ENCODE measurements at places on chromosomes 5 and 9.

GRCh38 chr9:87223392-87224246 is 274.0 kb upstream of the DAPK1 start:
- DNase-seq, result no peak

GRCh38 chr5:122402955-122403685 is 91.1 kb downstream of the SNCAIP start:
- DNase-seq, result no peak

GRCh38 chr5:71834601-71835000 is 115.5 kb downstream of the CARTPT start:
- DNase-seq, result no peak

GRCh38 chr9:131395157-131396098 is 1.5 kb downstream of the PRRC2B start:
- no peak for DNase-seq

GRCh38 chr5:136242611-136243010 is 49.6 kb upstream of the SMIM32 start:
- DNase-seq, result no peak

GRCh38 chr9:1173211-1173610 is 123.1 kb downstream of the DMRT2 start:
- DNase-seq, result no peak

DNA sequence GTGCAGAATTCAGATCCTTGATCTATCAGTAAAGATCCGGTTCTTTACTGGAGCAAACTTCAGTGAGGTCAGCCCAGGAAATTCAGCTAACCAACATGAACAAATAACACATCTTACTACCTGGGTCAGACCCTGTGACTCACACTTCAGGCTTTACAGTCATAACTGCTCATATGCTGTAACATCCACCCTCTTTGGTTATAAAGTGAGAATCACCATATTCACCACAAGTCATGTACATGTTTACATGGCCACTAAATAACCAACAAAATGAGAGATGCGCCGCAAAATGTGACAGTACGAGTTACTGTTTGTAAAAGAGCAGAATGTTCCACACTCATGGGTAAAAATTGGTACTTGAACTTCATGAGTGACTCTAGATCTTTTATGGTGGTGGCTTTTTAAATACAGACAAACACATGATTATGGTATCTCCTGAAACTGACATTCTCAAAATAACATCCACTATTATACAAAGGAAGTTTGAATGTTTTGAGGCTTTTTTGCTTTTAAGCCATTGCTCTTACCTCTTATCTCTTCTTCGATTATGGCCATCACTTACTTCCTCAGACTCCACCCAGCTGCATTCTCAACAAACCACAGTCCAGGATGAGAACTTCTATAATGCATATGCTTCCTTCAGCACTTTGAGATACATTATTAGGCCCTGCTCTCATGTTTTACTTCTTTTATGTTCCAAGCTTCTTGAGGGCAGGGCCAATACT is 516.6 kb downstream of the RAB3C start:
- DNase-seq, result no peak

DNA sequence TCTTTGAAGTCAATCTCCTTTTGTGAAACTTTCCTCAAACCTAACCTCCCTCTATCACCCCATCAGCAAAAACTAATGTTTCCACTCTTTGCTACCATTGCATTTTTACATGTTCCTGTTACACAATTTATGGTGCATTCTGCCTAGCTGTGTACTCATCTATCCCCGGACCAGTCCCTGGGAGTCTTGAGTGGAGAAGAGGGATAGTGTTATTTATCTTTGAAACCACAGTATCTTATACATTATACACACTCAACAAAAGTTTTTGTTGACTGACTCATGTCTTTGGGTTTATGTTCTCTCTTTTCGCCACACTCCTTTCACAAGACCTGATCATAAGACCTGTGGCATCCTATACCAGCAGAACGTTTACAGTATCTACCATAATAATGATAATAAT is 26.4 kb downstream of the TNFAIP8 start:
- DNase-seq, result no peak

- DNase-seq, result no peak
Observed at GRCh38 chr9:77764894-77765780, 117.0 kb upstream of the GNA14 start.

- DNase-seq, result no peak
Observed at GRCh38 chr5:32443145-32443540, 1.4 kb downstream of the ZFR start.

- DNase-seq, result no peak
Observed at GRCh38 chr5:180294411-180294810, 2.5 kb upstream of the MAPK9 start.

DNA sequence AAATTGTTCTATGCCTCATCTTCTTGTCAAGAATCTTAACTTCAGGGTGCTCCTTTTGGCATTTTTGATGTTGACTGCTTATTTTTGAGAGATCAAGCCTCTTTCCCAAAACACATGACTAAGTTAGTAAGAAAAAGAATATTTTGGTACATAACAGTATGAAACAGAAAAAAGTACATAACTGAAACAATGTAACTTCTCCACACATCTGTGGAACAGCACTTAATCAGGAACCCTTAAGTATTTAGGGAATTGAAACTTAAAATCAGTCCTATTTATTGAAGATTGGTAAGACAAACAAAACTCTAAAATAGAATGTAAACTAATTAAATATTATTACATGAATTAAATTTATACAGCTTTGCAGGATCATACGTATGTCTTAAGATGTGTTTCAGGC is 103.4 kb downstream of the MELK start:
- no peak for DNase-seq

- peak; percentile 19 for DNase-seq
Observed at GRCh38 chr5:173513521-173513991, 102.9 kb downstream of the BOD1 start.

GRCh38 chr5:122311961-122312590 is at the start of gene SNCAIP:
Gene SNCAIP (plus strand): TSS chr5:122312237. CDS start chr5:122391135, 78,898 bp downstream.
- peak; percentile 57 for DNase-seq

DNA sequence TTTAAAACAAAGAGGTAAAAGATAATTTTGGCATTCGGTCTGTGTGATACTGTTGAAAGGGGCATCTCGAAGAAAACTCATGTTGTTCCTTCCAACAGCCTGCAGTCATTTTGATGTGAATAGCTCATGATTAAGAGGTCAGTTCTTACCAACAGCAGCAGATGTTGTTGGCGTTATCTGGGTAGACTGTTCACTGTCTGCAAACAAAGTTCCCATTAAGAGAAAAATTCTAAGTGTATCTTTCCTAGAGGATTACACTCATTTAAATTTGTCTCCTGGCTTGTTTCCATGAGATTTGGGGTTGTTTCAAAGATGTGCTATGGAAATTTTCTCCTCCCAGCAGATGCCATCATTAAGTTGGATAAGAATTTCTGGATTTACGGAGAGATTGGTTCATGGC is 138.2 kb upstream of the RORB start:
- no peak for DNase-seq

DNA sequence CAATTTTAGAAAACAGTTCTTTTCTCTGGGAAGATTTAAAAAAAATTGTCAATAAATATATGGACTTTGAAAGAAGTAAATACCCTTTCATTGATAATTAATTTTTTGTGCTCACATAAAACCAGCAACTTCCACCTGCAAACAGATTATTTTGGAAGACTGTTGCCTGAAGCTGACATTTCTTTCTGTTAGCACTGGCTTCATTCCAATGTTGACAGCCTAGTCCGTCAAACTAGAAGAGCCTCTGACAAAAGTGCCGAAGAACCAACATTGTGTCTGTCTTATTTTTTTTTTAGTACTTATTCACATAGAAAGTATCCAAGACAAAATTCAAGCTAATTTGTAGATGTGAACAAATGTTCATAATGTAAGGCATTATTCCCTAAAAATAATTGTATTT is 108.6 kb upstream of the TMEM161B start:
- no peak for DNase-seq

DNA sequence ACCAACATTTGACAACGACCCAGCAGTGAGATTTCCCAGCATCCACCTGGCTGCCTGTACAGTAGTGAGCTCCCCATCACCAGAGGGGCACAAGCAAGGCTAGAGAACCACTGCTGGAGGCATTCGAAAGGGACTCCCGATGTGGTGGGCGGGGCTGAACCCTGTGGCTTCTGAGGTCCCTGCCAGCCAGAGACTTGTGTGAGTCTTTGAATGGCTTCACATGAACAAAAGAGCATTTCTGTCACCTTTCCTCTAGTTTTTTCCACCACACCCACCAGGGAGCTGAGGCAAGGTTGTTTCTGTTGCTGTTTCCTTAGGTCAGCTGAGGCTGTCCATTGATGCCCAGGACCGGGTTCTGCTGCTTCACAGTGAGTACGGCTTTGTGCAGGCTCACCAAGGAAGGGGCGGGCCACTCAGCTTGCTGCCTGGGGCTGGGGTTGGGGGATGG is 15.7 kb downstream of the RGS3 start:
- DNase-seq, result no peak

- peak; percentile 8 for DNase-seq
Observed at GRCh38 chr5:37248421-37248969, 681 bp downstream of the CPLANE1 start.

- no peak for DNase-seq
Observed at GRCh38 chr5:181163487-181164075, 16.2 kb downstream of the OR2V2 start.

DNA sequence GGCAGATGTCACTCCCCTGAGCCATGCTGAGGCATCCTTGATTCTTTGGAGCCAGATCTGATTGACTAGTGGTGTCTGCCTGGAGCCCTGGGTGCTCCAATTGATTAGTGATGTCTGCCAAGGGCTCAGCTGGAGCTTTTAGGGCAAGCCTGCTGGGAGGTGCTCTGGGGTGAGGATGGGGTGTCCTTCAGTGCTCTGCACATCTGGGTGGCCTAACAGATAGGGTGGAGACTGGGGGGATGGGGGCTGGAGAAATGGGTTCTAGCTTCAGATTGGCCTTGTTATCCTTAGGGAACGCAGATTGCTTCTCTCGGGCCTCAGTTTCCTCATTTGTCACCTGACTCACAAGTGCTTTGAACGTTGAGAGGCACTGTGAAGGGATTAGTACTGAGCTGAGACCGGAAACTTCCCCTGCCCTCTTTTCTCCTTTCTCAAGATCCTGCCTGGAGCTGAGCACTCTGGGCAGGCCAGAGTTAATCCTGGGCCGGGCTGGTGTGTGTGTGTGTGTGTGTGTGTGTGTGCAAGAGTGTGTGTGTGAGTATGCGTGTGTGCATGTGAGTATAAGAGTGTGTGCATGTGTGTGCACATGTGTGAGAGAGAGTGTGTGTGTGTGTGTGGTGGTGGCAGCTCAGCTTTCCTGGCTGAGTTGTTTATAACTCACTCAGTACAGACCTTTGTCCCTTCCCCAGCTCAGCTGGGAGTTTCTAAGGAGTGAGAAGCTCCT is 5.6 kb upstream of the IER5L start:
- no peak for DNase-seq

GRCh38 chr5:172003746-172004145 is 2.7 kb downstream of the FBXW11 start:
- DNase-seq, result no peak

DNA sequence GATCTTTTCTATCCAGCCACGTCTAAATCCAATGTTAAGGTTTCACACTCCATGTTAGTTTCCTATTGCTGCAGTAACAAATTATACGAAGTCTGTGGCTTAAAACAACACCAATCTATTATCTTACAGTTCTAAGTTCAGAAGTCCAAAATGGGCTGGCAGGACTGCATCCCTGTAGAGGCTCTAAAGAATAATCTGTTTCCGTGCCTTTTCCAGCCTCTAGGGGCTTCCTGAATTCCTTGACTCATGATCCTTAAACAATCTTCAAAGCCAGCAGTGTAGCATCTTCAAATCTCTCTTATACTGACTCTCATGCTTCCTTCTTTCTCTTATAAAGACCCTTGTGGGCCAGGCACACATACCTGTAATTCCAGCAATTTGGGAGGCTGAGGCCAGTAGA is 6.8 kb downstream of the PLGRKT start:
- DNase-seq, result no peak

DNA sequence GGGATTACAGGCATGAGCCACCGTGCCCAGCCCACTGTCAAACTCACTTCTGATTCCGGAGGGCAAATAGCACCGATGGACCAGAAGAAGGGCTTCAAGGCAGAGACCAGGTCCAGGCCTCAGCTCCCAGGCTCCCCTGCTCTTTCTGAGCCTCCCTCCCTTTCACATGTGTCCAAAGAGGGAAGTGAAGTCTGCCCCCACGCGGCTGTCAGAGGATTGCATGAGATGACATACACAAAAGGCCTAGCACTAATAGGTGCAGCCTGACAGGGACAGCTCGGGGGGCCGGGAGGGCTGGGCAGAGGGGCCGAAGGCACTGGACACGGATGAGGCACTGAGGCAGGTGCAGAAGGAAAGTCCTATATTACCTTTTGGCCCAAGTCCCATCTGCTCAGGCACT is 16.1 kb downstream of the FBP1 start:
- no peak for DNase-seq

GRCh38 chr9:77016526-77017504 is 2.6 kb upstream of the FOXB2 start:
- no peak for DNase-seq

DNA sequence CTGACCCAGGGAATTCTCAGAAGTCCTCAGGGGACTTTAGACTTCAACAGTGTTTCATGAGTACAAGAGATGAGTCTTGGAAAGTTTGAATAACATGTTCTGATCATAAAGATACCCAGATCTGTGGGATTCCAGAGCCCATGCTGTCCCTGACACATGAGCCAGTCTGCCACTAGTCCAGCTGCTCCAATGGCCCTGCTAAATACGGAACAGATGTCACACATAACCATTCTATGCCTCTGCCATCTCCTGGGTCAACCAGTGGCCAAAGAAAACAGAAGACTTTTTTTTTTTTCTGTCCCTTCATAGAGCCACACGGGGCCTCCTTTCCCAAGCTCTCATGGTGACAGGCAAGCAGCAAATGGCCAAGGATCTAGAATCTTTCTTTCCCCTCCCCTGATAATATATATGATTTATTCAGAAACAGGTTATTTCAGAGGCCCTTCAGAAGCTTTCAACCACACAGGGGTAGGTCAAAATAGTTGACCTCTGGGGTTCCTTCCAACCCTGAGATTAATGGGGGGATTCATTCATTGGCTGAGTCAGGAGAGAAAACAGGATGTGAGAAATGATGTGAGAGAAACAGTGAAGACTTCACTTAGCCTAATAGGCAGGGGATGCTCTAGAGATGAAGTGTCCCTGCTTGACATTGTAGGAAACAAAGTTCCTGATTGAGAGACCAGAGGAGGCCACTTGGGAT is 367.7 kb downstream of the CDK5RAP2 start:
- DNase-seq, result no peak

- no peak for DNase-seq
Observed at GRCh38 chr5:53991942-53992341, 318.4 kb downstream of the ARL15 start.

- DNase-seq, result no peak
Observed at GRCh38 chr5:126004636-126005035, 418.6 kb upstream of the GRAMD2B start.

GRCh38 chr5:854966-855743 is 4.4 kb upstream of the ZDHHC11 start:
- no peak for DNase-seq

DNA sequence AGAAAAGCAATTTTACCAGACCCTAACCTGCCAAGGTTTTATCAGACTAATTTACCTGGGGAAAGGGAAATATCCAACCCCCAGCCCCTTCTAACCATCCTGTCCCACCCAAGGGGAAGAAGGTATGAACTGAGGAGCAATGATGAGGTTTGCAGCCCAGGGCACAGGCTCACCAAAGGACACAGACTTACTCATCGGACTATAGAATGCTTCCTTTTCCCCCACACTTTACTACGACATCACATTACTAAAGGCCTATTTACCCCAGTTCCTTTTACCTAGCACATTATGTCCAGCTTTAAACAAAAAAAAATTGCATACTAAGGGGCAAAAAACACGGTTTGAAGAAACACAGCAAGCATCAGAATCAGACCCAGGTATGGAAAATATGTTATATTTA is 94.1 kb upstream of the FST start:
- no peak for DNase-seq

- no peak for DNase-seq
Observed at GRCh38 chr9:120872791-120873502, 4.0 kb downstream of the PHF19 start.

Data from Ammon's horn (tissue), 1 donor.